Activated CD8-positive, alpha-beta memory T cell treated with anti-CD3 and anti-CD28 coated beads, Interleukin-2, amount 50 U/mL, for 48 hours (primary cell): ENCODE measurements at places on chromosomes 2 and 18.

DNA sequence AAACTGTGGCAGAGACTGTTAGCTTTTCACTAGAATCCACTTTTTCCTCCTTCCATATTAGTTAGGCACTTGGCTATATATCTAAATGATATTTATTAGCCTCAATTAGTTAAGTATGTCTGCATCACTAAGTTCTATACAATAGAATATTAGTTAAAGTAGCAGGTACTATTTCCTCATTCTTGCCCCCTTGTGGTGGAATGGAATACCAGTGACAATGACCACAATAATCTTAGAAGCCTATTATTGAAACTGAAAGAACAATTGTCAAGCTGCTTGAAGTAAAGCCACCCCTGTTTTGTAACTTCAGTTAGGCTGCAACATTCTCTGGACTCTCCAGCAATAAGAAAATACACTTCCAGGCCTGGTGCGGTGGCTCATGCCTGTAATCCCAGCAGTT, 476.3 kb upstream of the VWC2L start:
- no peak for DNase-seq

DNA sequence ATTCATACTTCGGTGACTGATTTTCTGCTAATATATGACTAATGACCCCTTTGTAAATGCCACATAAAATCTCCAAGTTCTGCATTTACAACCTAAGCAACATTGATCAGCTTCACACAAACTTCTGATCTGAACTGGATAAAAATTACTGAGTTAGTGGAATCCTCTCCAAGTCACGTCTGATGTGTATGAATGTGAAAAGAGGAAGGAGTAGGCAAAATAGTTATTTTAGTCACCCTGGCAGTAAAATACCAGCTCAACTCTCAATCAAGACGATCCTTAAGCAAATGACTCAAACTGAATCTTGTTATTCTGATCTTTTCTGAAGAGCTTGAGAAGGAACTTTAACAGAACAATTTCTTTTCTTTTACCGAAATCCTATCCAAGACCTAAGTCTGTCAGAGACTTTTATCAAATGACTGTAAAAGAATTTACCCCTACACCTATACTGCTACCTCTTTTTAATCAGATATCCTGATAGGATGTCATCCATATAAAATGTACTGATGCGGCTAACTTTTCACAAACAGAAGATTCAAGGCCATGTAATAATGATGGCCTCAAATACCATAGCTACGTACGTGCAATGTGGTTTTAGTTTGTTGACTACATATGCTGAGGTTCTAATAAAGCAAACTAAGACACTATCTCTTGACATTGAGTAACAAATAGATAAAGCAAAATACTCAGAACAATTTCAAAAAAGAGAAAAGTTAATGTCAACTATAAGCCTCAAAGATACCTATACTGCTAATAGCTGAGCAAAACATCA, 23.7 kb downstream of the CUL3 start:
- no peak for DNase-seq

GRCh38 chr18:24198461-24198860, 59.6 kb downstream of the CABYR start:
- no peak for DNase-seq

- no peak for DNase-seq
Observed at GRCh38 chr18:49285627-49286026, 174.8 kb downstream of the DYM start.

DNA sequence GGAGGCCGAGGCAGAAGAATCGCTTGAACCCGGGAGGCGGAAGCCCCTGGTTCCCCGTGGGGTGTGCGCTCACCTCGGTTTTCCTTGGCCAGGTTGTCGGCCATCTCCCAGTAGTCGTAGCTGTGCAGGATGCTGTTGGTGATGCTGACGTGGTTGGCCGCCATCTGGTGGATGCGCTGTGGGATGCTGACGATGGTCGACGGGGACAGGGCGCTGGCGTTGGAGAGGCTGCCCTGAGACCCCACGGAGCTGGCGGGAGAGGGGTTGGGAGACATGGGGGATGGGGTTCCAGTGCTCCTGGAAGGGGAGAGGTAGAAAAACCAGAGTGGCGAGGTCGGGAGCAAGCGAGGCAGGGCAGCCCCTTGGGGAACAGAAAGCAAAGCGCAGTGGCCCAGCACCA, 64.4 kb upstream of the REV1 start:
- no peak for DNase-seq
